ENCODE measurements at places on chromosomes 3 and 15.

GRCh38 chr3:38457111-38458003, 3.7 kb downstream of the ACVR2B start:
- DNase-seq: no peak

- no peak for DNase-seq
These were observed 61.8 kb downstream of the PCCB start for GRCh38 chr3:136311968-136312367.

DNA sequence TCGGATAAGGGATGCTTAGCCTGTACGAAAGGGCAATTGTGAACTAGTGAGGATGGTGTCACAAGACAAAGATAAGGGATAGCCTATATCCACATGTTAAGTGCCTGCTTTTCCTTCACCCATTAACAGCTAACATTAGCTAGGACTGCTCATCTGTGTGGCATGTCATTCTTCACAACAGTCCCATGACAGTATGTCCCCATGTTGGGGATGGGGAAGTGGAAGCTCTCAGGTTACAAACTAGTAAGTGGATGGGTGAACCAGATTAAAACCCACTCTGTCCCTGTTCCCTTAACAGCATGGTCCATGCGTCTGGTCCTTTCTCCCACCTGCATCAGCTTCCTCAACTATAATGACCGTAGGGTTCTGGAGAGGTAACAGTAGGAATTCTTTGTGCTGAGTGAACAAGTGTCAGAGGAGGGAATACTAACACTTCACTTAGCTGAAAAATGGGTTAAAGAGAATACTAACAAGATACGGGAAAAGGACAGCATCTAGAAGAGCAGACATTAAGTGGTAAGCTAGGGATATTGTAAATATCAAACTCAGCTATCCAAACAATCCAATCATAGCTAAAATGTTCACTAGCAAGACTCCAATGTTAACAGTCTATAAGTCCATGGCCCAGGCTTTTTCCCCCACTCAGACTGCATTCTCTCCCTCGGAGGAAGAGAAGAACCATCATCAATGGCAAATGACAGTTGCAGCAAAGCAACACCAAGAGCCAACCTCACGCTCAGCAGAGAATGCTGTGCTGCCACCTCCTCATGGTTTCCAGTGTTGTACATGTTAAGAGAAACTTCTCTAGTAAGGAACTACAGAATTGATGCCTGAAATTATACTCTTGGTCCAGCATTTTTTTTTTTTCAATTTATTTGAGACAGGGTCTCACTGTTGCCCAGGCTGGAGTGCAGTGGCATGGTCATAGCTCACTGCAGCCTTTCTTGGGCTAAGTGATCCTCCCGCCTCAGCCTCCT, 5.0 kb downstream of the RPLP1 start:
- DNase-seq: no peak

GRCh38 chr3:42526616-42527367, 24.3 kb downstream of the VIPR1 start:
- no peak for DNase-seq

GRCh38 chr3:147662705-147663104, 253.5 kb downstream of the ZIC1 start:
- DNase-seq: no peak

GRCh38 chr3:87350367-87351199, 74.2 kb upstream of the POU1F1 start:
- DNase-seq: no peak

DNA sequence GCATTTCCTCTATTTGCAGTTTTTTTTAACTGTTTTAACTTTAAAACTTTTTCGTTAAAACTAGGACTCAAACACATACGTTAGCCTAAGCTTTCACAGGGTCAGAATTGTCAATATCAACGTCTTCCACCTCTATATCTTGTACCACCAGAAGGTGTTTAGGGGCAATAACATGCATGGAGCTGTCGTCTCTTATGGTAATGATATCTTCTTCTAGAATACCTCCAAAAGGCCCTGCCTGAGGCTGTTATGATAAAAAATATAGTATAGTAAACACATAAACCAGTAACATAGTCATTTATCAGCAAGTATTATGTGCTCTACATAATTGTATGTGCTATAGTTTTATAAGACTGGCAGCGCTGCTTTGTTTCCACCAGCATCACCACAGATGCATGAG, 76.3 kb upstream of the MLF1 start:
- DNase-seq: no peak

- no peak for DNase-seq
These were observed 207.0 kb upstream of the NSMCE3 start for GRCh38 chr15:29476503-29477080.

DNA sequence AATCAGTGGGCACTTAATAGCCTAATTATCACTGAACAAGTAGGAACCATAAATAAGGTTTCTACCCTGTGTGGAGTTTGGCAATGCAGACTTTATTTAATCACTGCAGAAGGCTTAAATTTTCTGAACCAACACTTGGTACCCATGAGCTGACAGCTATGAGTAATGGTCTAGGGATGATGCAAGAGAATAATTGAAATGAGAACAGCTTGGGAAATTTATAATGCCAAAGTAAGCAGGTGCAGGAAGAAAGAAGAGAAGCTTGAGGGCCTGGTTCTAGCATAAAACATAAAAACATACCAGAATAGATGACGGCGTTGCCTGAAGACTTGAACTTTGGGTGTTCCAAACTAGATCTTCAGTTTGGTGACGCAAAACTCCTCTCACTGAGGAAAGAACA, 67.0 kb downstream of the IMPG2 start:
- no peak for DNase-seq

- no peak for DNase-seq
These were observed 103.7 kb downstream of the MEIS2 start for GRCh38 chr15:36996538-36997181.

DNA sequence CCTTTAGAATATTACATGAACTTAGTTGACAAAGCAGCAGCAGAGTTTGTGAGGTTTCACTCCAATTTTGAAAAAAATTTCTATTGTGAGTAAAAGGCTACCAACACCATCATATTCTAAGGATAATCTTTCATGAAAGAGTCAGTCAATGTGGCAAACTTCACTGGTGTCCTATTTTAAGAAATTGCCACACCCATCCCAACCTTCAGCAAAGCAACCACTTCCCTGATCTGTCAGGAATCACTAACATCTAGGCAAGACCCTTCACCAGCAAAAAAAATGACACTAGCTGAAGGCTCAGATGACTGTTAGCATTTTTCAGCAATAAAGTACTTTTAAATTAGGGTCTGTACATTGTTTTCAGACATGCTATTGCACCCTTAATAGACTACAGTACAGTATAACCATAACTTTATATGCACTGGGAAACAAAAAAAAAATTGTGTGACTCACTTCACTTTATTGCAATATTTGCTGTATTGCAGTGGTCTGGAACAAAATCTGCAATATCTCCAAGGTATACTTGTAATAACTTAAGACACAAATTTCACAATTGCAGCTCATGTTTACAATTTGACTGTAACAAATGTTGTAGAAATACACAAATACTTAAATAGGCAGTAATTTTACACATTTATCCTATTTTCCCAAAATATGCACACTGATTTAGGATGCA, 38.9 kb upstream of the ALCAM start:
- no peak for DNase-seq
